ENCODE measurements at places on chromosomes 7 and 10.
A peak's percentile ranks its signal among the peaks of the same experiment; 100 is the strongest.

GRCh38 chr10:31645786-31646185 lies 282.8 kb downstream of the ARHGAP12 start:
- DNase-seq = no peak

GRCh38 chr7:5020098-5020497 lies 25.6 kb upstream of the RBAK start:
- no peak for DNase-seq

GRCh38 chr10:88835910-88836221 lies 15.8 kb downstream of the ANKRD22 start:
- DNase-seq = no peak

DNA sequence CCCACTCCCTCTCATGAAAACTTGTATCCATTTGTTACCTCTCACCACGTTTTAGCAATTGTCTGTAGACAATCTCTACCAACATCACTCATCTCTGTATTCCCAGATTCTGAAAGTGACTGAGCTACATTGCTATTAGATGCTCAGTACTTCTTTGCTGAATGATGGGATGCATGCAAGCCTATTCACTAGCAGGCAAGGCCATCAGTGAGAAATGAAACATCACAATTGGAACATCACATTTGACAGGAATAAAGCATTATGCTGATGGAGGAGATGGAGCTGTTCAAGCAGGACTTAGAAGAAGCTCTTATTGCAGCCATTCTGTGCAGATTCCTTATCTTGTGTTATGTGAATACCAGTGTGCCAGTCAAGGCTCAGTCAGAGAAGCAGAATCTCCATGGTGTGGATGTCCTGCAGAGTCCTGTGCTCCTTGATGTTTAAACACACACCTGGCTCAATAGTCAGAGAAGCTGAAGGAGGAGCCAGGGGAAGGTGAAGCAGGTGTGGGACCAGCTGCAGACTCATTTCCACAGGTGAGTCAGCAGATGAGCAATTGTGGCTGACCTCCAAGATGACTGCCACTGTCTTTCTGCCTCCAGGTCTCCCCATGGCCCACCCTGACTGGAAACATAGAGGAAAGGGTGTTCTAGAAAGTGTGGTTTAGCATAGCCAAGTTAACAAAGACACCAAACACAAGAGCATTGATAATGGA lies 965.5 kb downstream of the GRID1 start:
- no peak for DNase-seq

DNA sequence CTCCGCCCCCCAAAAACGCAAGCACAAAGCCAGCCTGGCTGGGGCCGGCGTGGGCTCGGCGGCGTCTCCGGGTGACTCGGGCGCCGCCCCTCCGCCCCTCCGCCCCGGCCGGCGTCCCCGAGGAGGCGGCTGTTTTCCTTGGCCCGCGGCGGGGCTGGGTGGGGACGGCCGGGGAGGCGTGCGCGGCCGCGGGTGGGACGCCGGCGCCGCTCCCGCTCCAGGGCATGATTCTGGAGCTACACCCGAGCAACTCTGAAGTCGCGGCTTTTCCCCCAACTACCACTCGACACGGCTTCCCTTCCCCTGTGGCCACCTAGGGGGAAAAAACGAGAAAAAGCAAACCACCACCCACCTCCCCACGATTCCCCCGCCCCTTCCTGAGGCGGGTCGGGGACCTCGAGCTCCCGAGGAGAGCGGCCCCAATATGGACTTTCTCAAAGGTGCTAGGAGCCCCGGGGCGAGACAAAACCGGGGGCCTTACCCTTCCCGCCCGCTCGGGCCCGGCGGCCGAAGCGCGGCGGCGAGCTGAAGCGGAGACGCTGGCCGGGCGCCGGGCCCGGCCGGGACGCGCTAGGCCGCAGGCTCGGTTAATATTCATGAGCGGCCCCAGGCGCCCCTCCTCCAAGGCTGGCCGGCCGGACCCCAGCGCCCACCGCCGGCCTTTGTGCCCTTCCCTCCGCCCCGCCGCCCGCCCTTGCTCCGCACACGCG lies 856 bp downstream of the ARHGAP21 start:
- DNase-seq = no peak

GRCh38 chr10:129788215-129788614 lies 175.9 kb downstream of the EBF3 start:
- DNase-seq = no peak

GRCh38 chr10:28984431-28984830 lies 304.4 kb upstream of the LYZL1 start:
- no peak for DNase-seq

- no peak for DNase-seq
Observed at GRCh38 chr10:47444047-47444446, 39.9 kb downstream of the ANXA8 start.

- peak; percentile 41 for DNase-seq
Observed at GRCh38 chr7:1248143-1248915, 15.7 kb downstream of the UNCX start.

GRCh38 chr10:20457649-20458048 lies 439.5 kb downstream of the NEBL start:
- no peak for DNase-seq

- DNase-seq = no peak
Observed at GRCh38 chr10:102404361-102405107, 9.0 kb downstream of the NFKB2 start.

DNA sequence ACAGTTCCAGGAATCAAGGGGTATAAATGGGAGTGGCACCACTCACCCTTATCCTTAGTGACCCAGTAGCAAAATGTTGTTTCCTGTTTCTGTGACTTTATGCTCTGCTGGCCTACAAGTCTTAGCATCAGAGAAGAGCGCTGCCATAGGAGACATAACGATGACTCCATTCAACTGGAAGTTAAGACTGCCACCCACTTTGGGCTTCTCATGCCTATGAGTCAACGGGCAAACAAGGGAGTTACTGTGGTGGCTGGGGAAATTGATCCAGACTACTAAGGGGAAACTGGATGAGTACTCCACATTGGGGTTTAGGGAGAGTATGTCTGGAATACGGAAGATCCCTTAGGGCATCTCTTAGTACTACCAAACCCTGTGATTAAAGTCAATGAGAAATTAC lies 40.6 kb upstream of the PIK3CG start:
- no peak for DNase-seq

- no peak for DNase-seq
Observed at GRCh38 chr10:119343011-119343601, 135.7 kb downstream of the GRK5 start.

GRCh38 chr7:30170476-30171205 lies 35.9 kb downstream of the MTURN start:
- no peak for DNase-seq

DNA sequence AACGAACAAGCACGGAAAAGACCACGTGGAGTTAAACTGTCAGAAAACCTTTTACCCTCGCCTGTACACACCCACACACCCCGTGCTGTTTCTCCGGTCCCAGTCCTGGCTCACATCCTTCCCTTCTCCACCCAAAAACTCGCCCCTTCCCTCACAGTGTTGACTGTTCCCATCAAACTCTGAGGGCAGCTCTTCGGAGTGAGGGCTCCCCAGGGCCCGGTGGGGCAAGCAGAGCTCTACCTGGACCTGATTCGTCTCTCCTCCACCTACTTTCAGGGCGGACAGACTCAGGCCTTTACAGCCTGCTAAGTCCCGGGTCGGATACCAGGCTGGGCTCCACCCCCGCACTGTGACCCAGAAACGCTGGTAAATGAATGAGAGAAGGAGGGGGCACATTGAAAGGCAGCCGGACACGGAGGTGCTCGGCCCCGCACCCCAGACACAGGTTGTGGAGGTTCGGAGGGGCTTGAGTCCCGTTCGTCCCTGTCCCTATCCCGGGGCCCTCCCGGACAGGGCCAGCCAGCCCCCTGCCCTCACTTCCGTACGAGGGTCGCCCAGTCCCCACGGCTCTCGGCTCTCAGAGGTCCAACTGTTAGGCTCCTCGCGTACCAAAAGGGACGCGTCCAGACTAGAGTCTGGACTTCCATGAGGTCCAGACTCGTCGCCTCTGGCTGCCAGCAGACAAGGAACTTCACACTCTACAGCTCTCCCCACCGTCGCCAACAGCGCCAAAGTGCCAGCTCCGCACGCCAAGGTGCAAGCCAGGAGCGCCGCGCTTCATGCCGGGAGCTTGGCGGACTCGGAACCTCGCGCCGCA lies 31.7 kb upstream of the ASL start:
- DNase-seq = no peak

DNA sequence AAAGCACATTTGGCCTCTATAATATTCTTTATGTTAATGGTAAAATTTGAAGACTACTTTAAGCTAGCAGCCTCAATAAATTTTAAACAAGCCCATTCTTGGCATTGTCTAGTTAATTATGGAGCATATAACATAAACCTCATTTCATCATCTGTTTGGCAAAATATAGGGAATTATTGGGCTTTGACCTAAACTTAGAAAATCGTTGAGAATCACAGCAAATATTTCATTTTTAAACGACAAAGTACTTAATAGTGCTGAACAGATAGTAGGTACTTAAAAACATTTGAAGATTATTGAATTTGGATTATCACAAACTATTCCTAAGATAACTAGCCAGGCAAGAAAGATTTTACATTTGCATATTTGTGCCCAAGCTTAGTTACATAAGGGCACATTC lies 73.4 kb downstream of the AGMO start:
- no peak for DNase-seq

- DNase-seq = no peak
Observed at GRCh38 chr10:75788394-75789205, 357.2 kb downstream of the LRMDA start.

GRCh38 chr10:819326-819725 lies 112.2 kb downstream of the LARP4B start:
- no peak for DNase-seq

- DNase-seq = no peak
Observed at GRCh38 chr7:106791526-106791925, 73.6 kb upstream of the PIK3CG start.

DNA sequence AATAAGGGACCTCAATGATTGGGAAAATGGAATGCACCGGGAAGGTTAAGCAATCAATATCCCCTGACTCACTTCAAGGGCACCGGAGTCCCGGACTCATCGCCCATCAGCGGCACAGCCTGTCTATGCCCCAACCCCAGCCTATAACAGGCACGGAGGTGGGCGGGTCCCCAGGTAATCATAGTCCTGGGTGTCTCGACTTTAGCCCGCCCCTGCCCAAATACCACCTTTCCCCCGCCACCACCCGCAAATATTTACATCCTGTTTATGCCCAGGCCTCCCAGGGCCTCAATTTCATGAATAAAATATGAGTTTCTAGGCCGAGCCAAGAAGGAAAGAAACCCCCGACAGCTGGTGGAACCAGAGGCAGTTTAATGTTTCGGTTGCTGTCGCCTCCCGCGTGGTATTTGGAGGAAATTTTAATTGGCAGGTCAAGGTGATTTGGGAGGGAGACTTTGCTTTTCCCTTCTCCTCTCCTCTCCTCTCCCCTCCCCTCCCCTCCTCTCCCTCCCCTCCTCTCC lies 15.6 kb upstream of the RFC2 start:
- peak; percentile 88 for DNase-seq

DNA sequence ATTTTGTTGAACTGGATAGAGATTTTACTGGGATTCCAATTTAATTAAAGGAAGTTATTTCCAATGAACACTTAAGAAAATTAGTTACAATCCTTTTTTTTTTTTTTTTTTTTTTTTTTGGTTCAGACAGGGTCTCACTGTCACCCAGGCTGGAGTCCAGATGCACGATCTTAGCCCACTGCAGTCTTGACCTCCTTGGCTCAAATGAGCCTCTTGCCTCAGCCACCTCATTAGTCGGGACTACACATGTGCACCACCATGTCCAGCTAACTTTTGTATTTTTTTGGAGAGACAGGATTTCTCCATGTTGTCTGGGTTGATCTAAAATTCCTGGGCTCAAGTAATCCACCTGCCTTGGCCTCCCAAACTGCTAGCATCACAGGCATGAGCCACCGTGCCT lies 2.5 kb upstream of the ARL5B start:
- no peak for DNase-seq

DNA sequence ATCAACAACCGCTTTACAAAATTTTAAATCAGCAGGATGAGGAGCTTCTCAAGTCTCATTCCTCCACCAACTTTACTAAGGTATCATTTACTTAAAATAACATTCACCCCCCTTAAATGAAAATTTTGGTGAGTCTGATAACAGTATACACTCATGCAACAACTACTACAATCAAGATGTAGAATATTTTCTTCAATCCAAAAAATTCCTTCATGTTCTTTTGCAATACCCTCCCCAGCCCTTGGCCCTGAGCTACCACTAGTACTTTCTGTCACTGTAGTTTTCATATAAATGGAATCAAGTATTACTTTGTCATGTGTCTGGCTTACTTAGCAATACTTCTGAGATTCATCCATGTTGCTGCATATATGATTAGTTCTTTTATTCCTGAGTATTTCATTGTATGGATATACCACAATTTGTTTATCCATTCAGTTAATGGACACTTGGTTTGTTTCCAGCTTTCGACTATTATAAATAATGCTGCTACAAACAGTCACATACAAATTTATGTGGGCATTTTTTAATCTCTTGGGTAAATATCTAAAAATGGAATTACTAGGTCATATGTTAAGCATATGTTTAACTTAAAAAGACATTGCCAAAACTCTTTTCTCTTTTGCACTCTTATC lies 43.0 kb downstream of the NT5C2 start:
- DNase-seq = no peak

- DNase-seq = no peak
Observed at GRCh38 chr10:121942749-121943416, 15.1 kb upstream of the ATE1 start.

- no peak for DNase-seq
Observed at GRCh38 chr7:87129848-87130247, 22.4 kb upstream of the DMTF1 start.

- DNase-seq = no peak
Observed at GRCh38 chr10:117226813-117227451, 14.0 kb upstream of the SLC18A2 start.

DNA sequence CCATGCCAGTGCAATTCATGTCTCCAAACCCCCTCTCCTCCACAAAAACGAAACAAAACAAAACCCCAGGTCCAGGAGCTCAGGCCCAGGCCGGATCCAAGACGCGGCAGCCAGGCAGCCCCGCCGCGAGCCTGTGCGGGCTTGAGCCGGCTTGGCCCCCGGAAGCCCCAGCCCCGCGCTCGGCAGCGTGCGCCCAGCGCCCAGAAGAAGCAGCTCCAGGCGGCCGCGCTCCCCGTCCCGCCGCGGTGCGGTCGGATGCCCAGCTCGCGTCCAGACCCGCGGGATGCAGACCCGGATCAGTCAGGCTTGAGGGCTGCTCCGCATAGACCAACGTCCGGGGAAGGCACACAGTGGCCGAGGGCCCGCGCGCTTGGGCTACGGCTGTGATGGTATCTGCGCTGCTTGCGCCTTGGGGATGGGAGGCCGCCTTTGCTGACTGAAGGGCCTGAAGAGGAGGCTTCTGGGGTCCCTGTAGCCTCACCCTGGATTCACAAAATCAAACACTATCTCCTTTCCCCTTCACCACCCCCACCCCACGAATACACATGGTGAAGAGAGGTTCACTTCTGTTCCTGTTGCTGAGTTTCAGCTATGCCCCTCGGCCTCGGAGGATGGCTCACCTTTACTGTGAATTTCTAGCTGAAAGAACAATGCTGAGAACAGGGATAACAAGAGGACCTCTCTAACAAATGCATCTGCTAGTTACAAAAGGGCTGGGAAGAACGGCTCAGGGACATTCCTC lies 79.9 kb upstream of the EN2 start:
- DNase-seq = no peak

Measured in NCI-H2171 (cell line).